Foreskin melanocyte (primary cell): ENCODE measurements at places on chromosomes 2 and 18.

GRCh38 chr2:26786207-26787028, 562 bp downstream of the CENPA start:
- no peak for DNase-seq

DNA sequence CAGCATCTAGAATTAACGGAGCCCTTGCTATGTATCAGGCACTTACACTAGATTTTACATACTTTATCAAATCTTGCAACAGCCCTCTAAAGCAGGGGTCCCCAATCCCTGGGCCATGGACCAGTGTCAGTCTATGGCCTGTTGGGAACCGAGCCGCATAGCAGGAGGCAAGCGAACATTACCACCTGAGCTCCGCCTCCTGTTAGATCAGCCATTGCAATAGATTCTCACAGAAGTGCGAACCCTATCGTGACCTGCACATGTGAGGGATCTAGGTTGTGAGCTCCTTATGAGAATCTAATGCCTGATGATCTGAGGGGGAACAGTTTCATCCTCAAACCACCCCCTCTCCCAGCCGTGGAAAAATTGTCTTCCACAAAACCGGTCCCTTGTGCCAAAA, 13.4 kb downstream of the DNAJB2 start:
- DNase-seq, result no peak

- no peak for DNase-seq
Observed at GRCh38 chr2:204239411-204240165, 303.0 kb downstream of the ICOS start.

DNA sequence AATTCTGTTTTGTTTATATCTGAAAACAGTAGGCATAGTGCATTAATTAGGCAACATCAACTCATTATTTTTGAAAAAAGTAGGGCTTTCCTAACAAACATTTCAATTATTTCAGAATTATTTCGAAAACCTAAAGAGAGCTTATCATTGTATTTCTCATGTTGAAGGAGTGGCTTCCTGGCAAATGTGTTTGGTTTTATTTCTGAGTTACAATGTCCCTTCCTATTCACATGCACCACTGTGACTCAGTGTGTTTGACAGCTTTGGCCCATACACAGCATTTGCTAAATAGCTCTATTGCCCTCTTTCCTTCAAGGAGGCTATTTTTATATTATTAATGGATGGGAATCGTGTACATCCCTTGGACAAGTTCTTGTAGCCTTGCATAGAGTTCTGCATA, 205.9 kb downstream of the PTGR3 start:
- DNase-seq, result peak; percentile 18

DNA sequence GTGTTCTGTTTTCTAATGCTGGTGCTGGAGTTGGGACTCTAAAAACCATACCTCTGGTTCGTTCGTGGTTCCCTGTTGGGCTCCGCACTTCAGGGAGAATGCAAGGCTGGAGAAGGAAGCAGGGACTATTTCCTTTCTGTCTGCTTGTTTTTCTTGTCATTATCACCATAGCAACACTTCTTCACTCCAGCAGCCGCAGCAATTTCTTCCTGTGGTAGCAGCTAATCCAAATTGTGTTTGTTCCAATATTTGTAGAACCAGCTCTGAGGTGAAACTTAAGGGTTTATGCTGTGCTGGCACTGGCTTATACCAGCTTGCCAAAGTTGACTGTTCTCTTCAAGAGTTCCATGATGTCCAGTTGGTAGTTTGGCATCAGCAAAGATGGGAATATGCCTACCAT, 301.4 kb upstream of the SYT4 start:
- no peak for DNase-seq

- no peak for DNase-seq
Observed at GRCh38 chr18:13500869-13501542, 225.4 kb downstream of the FAM210A start.

DNA sequence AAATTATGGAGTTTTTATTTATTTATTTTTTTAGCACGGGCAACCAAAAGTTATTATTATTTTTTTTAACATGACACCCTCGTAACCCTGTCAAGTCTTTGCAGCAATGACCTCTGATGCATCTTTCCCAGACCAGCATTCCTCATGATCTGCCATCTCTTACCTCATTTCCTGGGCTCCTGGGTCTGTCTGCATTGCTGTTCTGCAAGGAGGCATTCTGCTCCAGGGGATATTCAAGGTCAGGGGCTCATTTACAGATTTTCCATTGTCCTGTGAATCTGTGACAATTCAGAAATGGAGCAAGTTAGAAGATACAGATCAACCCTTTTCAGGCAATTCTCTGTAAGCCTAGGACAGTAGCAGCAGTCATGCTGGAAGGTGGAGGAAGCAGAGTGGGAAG, 43.0 kb downstream of the NGEF start:
- DNase-seq, result no peak

GRCh38 chr2:20999906-21000645, 43.8 kb downstream of the APOB start:
- no peak for DNase-seq

- no peak for DNase-seq
Observed at GRCh38 chr18:2102022-2102421, 469.3 kb downstream of the METTL4 start.

DNA sequence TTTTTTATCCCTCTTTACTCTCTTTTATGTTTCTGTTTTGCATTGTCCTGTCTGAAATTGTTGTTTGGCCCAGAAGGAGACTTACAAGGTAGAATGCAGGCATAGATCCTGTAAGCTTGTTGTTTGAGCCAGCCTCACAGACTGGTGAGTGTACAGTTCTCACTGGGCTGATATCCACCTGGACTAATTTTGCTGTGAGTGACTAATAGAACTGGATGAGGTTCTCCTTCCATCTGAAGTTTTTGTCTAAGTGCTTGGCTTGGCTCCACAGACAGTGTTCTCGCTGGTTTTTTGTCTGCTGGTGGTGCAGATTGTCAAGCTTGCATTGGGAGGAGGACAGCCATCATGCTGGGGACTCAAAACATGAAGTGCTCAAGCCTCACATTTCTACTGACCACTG, 495.7 kb downstream of the TSN start:
- no peak for DNase-seq

- peak; percentile 48 for DNase-seq
Observed at GRCh38 chr2:60516383-60516811, 37.1 kb downstream of the BCL11A start.

- DNase-seq, result peak; percentile 76
Observed at GRCh38 chr2:73931531-73932500, 5.1 kb downstream of the DGUOK start.

DNA sequence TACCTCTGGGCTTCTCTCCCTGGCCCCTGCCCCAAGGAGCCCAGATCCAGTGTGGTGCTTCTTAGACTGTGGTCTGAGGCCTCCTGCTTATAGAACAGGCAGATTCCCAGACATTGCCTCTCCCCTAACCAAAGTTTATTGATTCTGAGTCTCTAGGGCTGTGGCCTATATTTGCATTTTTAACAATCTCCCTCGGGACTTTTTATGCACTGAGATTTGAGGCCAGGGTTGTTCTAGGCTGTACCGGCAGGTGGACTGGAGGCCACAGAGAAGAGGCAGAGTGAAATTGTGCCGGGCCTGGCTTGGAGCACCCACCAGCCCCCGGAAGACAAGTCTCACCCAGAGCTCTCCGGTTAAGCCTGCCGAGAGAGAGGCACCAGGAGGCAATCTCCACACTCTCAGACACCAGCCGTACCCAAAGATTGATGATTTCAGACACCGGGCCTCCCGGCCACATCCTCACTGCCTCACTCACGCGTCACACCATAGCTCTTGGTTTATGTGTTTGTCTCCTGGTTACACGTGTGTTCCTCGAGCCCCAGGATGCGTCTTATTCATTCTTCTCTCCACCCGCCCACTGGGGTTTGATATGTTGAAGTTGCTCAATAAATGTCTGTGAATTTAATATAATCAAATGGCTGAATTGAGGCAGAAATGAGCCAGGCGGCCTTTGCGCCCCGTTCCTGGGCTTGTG, 203.7 kb downstream of the KLHL29 start:
- DNase-seq, result no peak

DNA sequence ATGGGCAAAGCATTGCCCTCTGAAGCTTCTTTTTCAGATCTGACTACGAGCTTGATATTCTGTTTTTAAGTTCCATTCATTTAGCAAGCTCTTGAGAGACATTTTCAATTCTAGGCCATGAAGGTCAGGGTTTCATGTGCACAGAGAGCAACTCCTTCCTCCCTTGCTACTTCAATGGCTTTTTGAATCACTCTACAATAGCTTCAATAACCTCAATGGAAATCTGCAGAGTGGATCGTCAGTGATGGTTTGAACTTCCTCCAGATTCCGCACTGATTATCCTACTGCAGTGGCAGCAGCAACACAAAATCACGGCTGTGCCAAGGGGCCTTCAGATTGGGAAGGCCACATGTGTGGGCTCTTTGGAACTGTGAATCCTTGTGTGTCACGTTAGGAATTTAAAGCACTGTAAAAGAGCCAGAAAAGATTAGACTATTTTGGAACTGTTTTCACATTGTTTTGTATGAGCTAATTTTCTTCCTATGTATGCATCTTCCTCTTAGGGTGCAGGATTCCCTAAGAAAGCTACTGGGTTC, 88.4 kb upstream of the MGAT4A start:
- DNase-seq, result no peak

DNA sequence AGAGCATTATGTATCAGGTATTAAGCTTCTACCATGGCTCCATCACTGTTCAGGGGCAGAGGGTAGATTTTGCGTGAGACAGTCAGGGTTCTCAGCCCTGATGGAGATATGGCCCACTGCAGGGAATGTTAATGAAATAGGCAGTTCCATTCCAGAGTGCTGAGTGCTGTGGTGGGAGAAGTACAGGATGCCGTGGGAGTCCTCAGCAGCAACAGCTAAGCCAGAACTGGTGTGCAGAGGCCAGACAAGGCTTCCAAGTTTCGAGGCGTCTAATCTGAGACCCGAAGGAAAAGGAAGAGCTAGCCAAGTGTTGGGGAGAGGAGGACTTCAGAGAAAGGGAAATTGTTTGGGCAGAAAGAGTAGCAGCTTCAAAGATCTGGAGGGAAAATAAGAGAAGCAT, 30.2 kb upstream of the MAPRE2 start:
- DNase-seq, result no peak

DNA sequence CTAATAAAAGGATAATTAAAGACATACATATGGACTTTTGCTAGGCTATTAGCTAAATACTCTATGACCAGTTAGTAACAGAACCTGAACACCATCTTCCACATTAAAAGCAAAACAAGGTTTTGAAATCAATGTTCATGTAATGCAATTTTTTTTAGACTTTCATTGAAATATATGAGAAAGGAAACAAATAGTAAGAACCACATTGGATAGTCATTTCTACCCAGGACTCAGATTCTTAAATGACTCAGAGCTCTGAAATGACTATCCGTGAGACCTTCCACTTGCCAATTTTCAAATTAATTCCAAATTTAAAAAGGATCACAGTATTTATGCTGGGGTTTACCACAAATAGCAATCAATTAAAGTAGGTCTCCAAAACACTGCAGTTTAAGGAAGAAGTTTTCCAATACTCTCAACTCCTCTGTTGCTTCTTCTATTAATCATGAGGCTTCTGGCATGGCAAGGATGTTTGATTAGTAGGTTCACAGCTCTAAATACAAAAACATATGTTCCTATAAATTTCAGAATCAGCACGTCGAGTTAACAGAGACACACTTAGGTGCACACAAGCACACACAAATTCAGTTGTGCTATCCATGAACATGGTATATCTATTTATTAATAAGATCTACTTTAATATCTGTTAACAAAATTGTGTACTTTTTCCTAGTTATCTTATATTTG, 841.0 kb downstream of the RNF144A start:
- DNase-seq, result no peak

GRCh38 chr2:235325151-235325550, 168.7 kb upstream of the AGAP1 start:
- no peak for DNase-seq

- DNase-seq, result no peak
Observed at GRCh38 chr2:181025004-181025403, 44.6 kb downstream of the UBE2E3 start.

- no peak for DNase-seq
Observed at GRCh38 chr2:10159086-10159485, 36.5 kb downstream of the RRM2 start.

GRCh38 chr2:168528469-168528868, 72.4 kb downstream of the CERS6 start:
- no peak for DNase-seq

DNA sequence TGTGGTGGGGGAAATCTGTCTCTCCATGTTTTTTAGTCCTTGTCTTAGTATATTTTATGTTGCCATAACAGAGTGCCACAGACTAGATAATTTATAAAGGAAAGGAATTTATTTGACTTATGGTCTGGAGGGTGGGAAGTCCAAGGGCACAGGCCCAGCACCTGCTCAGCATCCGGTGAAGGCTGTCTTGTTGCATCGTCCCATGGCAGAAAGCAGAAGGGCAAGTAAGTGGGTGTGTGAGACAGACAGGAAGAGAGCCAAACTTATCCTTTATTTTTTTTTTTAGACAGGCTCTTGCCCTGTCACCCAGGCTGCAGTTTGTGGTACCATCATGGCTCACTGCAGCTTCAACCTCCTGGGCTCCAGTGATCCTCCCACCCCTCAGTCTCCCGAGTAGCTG, 98.1 kb downstream of the HS1BP3 start:
- DNase-seq, result no peak

- DNase-seq, result no peak
Observed at GRCh38 chr2:237290261-237290660, 123.7 kb downstream of the COL6A3 start.

DNA sequence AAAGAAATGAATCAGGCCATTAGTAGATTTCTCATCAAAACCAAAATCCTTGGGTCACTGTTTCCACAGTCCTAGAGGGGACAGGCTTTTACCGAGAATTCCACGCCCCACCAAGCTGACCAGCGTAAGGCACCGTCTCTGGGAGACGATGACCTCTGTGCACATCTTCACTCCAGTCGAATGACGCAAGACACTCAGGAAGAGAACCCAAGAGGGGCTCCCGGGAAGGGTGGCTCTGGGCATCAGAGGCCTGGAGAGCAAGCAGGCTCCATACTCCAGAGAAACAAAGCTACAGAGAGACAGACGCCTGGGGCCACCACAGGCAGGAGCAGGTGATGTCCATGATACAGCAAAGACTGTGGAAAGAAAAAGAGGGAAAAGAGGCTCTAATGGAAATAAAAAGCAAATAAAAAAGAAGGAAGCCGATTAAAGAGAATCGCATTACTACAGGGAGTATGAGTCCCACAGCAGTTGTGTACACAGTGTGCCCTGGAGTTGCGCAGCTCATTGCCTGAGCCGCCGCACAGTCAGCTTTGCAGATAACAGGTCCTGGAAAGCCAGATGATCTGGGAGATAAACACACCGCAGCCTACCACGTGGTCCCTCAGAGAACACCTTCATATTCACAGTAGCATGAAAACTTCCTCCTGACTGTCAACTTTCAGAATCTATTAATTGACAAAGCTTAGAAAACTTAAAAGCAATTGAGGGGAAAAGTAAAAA, 572.7 kb upstream of the SALL3 start:
- DNase-seq, result no peak

DNA sequence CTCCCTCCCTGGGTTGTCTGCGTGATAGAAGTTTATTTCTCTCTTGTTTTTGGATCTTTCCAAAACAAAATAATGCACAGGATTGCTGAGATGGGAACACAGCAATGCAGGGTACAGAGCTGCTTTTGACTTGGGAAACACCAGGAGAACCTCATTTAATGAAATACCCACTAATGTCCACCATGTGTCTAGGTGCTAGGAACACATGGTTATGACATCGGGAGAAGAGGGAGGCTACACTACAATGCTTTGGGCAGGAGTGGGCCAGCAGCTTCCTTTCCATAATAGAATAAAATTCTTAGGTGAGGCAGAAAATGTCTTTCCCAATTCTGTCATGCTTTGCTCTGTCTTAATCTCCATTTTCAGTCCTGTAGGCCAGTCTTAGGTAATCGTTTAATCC, 29.2 kb upstream of the KCNF1 start:
- DNase-seq, result no peak

- no peak for DNase-seq
Observed at GRCh38 chr2:71154798-71155197, 24.4 kb downstream of the MPHOSPH10 start.
